ENCODE measurements at places on chromosomes 6 and 20.

- DNase-seq: no peak
These were observed 9.0 kb downstream of the ADGRF1 start for GRCh38 chr6:47032974-47033765.

DNA sequence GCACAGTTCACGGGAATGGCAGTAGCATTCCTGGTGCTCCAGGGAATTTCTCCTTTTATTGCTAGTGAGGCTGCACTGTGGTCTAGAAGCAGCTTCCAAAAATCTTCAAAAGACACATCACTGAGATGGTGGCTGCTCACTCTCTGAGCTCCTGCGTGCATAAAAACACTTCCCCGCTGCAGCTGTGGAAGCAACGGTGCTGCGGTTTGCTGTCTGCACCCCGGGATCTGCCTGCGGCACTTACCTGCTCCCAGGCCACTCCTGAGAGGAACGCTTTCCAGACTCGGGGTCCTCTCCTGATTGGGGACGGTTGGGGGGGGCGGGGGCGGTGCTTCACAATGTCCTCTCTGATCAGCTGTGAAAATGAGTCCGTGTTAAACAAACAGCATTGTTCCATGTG, 77.9 kb downstream of the TMEM242 start:
- DNase-seq: no peak

DNA sequence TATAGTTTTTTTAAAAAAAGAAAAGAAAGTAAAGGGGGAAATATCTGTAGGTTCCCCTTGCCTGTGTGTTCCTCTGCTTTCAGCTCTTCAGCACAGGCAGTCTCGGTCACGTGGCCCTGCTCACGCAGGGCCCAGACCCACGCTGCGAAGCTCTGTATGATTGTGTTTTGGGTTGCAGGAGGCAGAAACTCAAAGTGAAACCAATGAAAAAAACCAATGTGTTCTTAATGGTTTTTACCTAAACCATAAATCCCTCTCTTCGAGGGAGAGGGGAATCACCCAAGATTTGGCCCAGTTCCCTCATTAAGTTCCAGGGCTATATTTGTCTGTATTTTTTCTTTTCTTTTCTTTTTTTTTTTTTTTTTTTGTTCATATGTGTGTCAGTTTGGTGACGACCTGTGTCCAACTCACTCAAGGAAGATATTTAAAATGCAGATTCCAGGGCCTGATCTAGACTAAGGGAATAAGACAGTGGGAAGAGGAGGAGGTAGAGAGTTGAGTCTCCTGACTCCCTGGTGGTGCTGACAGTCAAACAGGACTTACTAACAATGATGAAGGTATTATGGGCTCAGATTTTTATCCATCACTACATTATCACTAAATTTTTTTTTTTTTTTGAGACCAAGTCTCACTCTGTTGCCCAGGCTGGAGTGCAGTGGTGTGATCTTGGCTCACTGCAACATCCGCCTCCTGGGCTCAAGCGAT, 33.8 kb upstream of the RREB1 start:
- no peak for DNase-seq

DNA sequence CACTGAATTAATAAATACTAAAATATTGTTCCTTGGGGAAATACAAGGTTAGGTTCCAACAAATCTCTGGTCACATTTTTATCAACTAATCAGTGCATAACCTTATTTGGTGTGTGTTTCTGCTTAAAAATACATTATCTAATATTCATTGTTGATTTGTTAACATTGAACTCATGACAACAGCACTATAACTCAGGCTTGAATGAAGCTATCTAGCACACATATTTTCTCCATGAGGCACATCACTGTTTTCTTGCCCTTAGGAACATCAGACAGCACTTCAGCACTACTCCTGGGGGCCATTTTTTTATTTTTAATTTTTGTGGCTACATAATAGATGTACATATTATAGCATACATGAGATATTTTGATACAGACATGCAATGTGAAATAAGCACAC, 277.2 kb upstream of the NT5E start:
- DNase-seq: no peak

- DNase-seq: no peak
These were observed 443.8 kb downstream of the BCKDHB start for GRCh38 chr6:80550281-80550680.

DNA sequence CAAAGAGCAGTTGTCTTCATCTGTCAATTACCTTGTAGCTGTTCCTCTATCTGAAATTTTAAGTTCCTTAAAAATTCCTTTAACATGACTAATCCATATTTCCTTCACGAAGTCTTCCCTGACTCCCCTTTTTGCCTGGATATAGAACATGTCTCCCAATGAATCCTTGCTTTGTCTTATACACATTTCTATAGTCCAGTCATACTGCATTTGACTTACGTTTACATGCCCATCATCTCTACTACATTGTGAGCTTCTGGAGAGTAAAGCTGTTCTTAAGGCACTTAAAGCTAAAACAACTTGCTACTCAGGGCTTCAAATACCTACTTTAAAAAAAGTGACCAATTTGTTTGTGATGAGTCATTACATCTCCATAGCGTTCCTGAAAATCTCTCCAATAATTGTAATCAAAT, 4.9 kb downstream of the REV3L start:
- peak; percentile 57 for DNase-seq

GRCh38 chr6:170206317-170206621, 84.6 kb downstream of the DLL1 start:
- no peak for DNase-seq

DNA sequence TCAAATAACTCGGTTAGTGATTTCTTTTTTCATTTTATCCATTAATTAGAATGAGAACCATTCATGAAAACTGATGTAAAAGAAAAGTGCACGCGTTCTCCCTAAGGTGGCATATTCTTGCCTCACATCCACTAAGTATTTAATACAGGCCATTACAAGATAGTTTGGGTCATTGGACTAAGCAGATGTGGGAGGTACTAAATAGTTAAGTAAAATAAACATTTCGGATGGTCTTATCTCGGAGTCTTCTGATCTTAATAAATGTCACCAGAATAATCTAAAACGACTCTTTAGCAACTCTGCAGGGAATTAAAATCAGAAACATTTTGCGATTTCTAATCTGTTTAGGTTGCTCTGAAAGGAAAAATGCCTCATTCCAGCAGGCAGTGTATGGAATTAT, 78.7 kb downstream of the RFX6 start:
- no peak for DNase-seq

DNA sequence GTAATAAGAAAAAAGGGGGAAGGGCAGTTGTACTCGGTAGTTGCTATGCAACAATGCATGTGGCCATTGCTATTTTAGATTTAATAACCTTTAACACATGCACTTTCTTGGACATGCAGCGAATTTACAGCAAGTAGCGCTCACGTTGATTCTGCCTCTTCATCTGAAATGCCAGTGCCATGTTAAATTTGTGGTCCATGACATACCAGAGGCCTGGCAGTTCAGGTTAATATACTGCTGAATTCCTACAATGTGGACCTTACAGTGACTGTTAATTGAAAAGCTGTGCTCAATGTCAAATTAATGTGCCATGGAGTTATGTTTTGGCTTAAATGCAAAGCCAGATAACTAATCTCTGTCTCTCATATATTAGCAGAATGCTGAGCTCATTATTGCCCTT, 699.7 kb downstream of the DOK5 start:
- DNase-seq: no peak

GRCh38 chr6:34976239-34976638, 87.2 kb downstream of the ANKS1A start:
- no peak for DNase-seq

GRCh38 chr6:139912735-139913400, 538.4 kb upstream of the CITED2 start:
- DNase-seq: no peak

DNA sequence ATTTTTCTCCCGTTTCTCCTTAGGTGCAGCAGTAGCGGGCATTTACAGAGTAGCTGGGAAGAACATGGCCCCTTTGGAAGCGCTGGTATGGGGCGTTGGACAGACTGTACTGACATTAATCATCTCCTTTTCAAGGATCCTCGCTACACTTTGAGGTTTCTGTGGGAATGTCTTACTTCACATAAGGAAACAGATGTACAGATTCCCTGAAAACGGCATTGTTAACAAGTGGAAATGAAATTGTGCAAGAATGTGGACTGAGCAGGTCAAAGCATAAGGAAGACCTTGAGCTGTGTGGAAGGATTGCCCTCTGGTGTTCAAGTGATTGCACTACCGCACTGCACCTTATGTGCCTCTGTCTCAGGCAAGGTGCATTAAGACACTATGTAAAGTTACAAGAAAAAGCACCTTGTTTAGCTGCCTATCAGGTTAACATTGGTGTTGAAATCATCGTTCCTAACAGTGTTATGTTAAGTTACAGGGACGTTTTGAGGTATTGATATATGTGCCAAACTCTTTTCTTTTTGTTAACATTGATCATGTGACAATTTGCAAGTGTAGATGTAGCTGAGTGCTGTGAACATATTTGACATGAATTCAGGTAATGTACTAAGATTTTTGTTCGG, 38.0 kb downstream of the TMEM170B start:
- peak; percentile 87 for DNase-seq

- DNase-seq: no peak
These were observed 20.3 kb downstream of the NFATC2 start for GRCh38 chr20:51522207-51522606.

GRCh38 chr6:169920359-169921020, 169.1 kb downstream of the ERMARD start:
- no peak for DNase-seq

GRCh38 chr6:37636116-37636515, 61.6 kb downstream of the MDGA1 start:
- DNase-seq: no peak

- no peak for DNase-seq
These were observed 171.6 kb upstream of the ZNF184 start for GRCh38 chr6:27644528-27644927.

- peak; percentile 48 for DNase-seq
These were observed 121.4 kb downstream of the TBXT start for GRCh38 chr6:166046226-166046625.

DNA sequence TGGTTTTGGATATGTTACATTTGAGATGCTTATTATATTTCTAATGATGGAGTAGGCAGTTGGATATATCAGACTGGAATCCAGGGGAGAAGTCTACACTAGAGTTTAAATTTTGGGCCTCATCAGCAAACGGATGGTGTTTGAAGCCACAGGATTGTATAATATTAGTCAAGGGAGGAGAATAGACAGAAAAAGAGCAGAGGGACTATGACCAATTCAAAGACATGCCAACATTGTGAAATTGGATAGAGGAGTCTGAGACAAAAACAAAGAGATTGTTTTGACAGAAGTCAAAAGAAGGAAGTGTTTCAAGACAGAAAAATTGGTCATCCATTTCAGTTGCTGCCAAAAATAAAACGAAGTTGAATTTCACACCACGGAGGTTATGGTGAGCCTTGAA, 66.5 kb downstream of the NOX3 start:
- no peak for DNase-seq

GRCh38 chr6:144847916-144848315, 562.8 kb downstream of the UTRN start:
- DNase-seq: no peak

DNA sequence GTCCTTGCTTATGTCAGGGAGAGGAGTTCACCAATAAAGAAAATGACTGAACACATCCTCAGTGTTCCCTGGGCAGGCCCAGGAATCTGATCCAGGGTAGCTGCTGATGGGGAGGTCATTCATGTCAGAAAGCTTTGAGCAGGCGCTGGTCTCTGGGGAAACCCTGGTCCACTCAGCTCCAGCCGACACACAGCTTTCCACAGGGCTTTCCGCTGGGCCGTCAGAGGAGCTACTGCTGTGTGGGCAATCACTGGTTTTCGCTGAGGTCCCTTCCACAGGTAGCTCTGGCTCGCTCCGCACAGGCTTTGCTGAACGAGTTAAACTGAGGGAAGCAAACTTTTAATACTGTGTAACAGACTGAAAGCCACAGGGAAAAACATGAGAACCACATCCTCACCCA, 17.5 kb upstream of the ANKRD60 start:
- DNase-seq: no peak

DNA sequence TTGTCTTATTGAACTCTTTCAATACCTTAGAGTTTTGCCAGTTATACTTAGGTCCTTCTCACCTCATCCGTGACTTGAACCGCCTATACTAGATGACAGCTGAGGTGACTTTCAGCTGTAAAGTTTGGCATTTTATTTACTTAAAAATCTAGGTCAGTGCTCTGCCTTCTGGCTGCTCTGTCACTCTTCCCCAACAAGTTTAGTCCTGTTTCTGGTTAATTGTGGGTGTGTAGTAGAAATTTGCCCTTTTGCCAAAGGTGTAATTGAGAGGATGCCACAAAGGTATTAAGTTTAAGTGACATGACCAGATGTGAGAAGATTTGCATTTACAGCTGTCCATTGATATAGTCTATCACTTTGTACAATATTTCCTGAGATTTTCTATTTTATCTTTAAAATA, 106.2 kb downstream of the FARS2 start:
- DNase-seq: no peak

GRCh38 chr6:28488916-28489365, 26.7 kb downstream of the GPX6 start:
- peak; percentile 8 for DNase-seq
